ENCODE measurements at places on chromosomes 7 and 10. TPM values are rescaled to one million over a fixed set of nuclear protein-coding genes. Genes with fewer than 3 reads are reported as not detected.
A peak's percentile ranks its signal among the peaks of the same experiment; 100 is the strongest.

DNA sequence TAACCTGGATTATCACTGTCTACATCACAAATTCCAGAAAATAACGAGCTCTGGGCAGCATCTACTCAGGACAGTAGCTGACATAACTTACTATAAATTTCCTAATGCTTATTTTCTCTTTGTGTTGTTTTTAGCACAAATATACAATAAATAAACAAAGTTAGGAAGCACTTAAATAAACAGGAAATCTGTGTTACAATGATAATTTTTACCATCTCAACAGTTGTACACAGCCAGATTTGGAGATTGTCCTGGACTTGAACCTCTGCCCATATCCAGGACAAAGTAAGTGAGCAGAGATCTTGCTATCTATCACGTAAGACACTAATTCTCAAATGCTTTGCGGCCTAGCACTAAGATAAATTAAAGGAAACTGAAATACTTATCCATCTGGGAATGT is 48.7 kb downstream of the TSPAN12 start:
- DNase-seq = no peak

GRCh38 chr7:33650828-33651227 is 254.5 kb upstream of the BMPER start:
- DNase-seq = no peak

- peak; percentile 86 for DNase-seq
These were observed 121.3 kb upstream of the WIPF3 start for GRCh38 chr7:29684787-29685650.

DNA sequence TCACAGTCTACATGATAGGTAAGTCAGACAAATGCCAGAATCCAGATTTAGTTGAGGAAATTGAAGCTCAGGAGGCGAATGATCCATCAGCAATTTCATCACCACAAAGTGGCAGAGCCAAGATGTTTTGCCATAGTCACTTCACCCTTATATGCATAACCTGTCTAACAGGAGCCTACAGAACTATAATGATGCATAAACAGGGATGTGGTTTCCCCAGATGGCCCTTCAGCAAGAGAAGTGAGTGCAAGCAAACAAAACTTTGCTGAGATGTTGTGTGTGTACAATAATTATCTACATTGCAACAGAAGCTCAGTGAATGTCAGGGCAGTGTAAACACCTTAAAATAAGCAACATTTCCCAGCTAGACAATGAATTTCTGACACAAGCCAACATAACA is 28.6 kb downstream of the PON3 start:
- no peak for DNase-seq

DNA sequence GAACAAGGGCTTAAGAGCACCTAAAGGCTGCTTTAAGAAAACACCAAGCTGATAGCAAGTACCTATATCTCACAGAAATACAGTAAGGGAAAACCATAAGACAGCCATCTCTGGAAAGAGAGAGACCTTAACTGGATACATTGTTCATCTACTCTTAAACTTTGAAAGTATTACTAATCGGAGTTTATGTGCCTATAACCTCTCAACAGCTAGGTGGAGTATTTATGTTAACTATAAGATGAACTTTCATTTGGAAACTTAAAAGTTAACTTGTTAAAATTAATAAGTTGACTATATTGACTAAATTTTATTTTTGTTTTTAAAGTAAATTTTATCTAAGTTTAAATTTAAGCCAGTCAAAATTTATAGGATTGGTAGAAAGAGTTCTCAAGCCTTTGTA is 90.6 kb downstream of the USP6NL start:
- no peak for DNase-seq

- DNase-seq = no peak
These were observed 199.5 kb downstream of the SH2D4B start for GRCh38 chr10:80737209-80737608.

The EIF5AL1 gene
- 1.7 TPM for total RNA-seq

The PRKG1 gene
- total RNA-seq = 15.2 TPM

The SFTPA1 gene
- not detected for total RNA-seq

Data from H1 (cell line).